ENCODE measurements at places on chromosomes 6 and 20. TPM values are rescaled to one million over a fixed set of nuclear protein-coding genes. Genes with fewer than 3 reads are reported as not detected.

GRCh38 chr6:128311944-128312570 is 208.3 kb downstream of the PTPRK start:
- no peak for DNase-seq

DNA sequence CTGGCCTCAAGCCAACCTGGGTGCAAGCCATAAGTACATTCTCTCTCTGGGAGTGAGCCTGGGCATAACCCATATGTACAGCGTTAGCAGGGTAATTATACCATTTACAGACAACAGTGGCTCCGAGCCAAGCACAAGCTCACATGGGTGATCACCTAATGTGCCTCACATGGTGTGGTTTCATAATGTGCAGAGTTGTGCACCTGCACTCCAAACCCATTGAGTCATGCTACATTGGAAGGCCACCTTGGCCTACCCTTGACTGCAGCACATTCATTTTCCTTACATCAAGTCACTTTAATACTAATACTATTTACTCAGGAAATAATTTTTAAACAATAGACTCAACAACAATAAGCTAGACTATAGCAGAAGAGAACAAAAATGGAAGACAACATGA is 194.5 kb upstream of the PLN start:
- no peak for DNase-seq

DNA sequence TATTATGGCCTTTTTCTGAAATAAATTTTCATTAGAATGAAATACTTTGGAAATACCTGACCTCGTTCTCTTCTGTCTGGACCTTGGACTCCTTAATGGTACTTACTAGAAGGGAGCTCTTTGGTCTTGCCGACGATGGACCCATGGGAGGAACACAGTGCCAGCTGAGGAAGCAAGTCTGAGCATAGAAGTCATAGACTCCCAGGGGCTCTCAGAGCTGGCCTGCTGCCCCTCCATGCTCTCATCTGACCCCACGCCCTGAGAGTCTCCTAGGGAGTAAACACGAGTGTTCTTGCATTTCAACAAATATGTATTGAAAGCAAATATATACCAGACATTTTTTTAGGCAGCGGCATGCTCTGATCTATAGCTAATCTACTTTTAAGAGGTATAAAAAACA is 87.8 kb downstream of the PLEKHG1 start:
- DNase-seq = peak; percentile 84

The SLC44A4 gene
- polyA plus RNA-seq = 0.14 TPM

DNA sequence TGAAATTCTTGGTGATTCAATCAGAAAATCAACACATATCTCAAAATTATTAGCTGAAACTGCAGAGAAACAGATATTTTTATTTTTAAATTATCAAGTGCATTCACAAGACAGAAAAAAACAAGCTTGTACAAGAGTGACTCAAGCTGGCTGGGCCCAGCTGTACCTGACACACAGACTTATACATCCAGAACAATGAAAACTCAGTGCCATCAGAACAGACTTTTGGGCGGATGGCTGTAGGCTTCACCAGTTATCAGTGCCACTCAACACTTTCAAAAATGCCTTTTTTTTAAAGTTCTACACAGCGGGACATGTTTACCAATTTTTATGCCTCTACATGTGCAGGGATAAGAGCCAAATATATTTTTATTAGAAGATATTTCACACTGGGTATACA is 102.8 kb downstream of the MYB start:
- no peak for DNase-seq

DNA sequence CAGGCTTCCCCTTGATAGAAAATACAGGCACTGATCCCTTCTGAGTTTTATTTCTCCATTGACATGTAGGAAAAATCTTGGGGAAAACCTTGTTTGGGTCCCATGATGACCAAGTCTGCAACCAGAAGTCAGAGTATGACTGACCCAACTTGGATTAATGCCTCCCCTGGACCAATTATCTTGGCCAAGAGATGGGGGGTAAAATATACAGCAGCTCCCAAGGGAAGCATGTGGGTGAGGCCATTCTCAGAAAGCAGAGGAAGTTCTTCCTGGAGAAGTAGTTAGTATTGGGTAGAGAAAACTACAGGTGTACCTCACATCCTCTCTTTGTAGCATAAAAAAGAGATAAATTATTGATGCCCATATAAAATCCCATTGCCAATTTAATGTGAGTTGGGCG is 285.2 kb upstream of the PLCB4 start:
- no peak for DNase-seq

The IGF2R gene
- 91.0 TPM for polyA plus RNA-seq

GRCh38 chr20:42442716-42443115 is 747.0 kb downstream of the PTPRT start:
- no peak for DNase-seq

GRCh38 chr20:51340451-51340840 is 202.1 kb downstream of the NFATC2 start:
- DNase-seq = no peak

The KCTD20 gene
- 40.0 TPM for polyA plus RNA-seq

The GABRR2 gene
- polyA plus RNA-seq = 0.87 TPM

GRCh38 chr6:3755637-3756545 is 4.4 kb upstream of the PXDC1 start:
- no peak for DNase-seq

The SLCO4A1 gene
- polyA plus RNA-seq = 38.5 TPM

GRCh38 chr6:147043994-147044477 is 160.2 kb upstream of the STXBP5 start:
- DNase-seq = no peak

DNA sequence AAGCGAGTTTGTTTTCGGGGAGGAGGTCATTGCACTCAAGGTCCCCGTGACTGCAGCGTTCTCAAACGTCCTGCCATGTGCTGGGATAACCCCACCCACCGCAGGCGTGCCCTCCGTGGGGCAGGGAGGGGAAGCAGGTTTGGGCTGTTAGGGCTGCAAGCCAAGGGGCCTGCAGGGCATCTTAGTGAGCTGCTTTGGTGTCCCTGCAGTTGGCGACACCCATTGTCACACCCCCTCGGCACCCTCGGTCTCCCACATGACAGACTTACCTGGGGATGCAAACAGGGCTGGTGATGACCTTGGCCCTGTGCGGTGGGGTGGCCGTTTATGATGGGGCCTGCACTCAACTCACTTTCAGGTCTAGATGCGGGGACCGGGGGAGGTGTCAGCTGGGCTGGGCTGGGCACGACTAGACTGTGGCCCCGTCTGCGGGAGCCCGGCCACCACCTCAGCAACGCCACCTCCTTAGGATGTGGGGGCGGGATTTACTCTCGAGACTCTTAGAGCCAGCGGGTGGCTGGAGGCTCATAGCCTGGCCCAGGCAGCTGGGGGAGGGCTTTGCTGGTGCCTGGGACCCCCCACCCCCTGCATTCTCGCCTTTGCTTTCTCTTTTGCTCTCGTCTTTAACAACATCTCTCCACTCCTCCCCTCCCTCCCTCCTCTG is 6.5 kb upstream of the GATA5 start:
- DNase-seq = no peak

The CCN6 gene
- polyA plus RNA-seq = 0.01 TPM

The SLC32A1 gene
- polyA plus RNA-seq = not detected

GRCh38 chr20:45149062-45149461 is 24.8 kb upstream of the WFDC12 start:
- no peak for DNase-seq

- no peak for DNase-seq
Observed at GRCh38 chr6:5379647-5380242, 118.4 kb downstream of the FARS2 start.

The SLC23A2 gene
- 1.4 TPM for polyA plus RNA-seq

DNA sequence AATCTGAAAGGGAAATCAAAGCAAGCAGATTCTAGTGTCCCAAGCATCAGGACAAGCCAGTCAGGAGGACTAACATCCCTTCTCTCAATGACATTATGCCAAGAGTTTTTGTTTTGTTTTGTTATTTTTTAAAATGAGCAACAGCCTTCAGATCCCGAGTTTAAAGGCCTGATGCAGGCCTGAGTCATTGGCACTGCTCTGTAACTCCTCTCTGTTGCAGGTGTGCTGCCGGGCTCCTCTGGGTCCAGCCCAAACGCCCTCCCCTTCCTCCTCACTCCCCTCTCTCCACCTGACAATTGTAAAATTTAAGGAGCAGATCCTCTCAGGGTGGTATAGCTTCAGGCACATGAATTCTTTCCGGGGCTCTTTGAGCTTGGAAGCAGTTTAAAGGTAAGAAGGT is 502.0 kb downstream of the BMP2 start:
- no peak for DNase-seq

DNA sequence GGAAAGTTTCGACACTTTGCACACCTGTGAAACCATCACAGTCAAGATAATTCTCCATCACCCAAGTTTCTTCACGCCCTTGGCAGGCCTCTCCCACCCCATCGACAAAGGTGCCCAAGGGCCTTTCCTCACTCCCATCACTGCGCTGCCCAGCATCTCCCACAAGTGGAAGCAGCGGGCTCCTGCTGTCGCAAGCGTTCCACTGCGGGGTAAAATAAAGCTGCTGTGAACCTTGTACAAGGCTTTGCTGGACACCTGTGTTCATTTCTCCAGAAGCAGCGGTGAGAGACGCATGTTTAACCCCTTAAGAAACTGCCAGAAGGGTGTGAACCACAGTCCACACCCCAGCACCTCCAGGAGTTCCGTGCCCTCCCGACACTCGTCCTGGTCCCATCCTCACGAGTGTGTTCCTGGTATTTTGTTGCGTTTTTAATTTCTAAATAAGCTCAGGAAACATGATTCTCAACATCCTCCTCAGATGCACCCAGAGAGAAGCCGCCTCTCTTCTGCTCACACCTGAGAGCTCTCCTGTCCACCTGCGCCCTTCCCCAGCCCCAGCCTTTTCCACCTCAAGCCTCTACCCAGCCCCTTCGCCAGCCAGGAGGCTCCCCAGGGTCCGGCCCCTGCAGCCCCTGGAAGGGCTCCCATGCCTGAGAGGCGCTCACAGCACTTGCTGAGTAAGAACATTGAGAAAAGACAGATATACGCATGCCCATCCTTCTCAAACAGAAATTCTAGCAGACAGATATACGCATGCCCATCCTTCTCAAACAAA is 97.5 kb downstream of the TAF4 start:
- DNase-seq = no peak

The MYB gene
- 0.04 TPM for polyA plus RNA-seq

The CYP24A1 gene
- polyA plus RNA-seq = not detected

The ULBP3 gene
- polyA plus RNA-seq = 0.55 TPM

DNA sequence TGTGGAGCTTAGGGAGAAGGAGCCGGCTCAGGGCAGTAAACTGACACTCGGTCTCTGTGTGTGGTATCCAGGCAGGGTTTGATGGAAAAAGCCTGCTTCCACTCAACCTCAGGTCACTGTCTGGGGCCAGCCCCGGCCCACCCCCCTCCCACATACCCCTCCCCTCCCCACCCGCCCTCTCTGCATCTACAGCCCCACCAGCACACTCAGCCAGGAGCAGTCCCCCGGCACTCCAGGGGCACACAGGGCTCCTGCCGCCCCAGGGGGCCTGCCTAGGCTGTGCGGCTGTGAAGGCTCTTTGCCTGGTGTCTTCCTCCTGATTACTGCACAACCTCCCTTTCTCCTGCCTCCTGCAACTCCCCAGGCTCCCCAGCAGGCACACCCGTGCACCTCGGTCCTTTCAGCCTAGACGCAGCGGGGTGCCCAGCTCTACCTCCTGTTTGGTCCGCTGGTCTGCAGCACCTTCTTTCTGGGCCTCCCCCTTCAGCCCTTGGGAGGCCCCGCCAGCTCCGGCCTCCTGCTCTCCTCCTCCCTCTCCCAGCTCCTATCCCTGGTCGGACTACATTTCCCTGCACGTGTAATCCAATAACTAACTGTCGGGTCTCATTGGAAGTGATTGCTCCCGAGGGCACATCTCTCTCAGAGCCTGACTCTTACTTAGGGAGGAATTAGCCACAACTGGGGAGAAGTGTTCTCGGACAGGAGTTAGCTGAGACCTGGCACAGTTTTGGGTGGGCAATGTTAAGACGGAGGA is 1.3 kb upstream of the FOXF2 start:
- no peak for DNase-seq

The LINC00237 gene
- not detected for polyA plus RNA-seq

DNA sequence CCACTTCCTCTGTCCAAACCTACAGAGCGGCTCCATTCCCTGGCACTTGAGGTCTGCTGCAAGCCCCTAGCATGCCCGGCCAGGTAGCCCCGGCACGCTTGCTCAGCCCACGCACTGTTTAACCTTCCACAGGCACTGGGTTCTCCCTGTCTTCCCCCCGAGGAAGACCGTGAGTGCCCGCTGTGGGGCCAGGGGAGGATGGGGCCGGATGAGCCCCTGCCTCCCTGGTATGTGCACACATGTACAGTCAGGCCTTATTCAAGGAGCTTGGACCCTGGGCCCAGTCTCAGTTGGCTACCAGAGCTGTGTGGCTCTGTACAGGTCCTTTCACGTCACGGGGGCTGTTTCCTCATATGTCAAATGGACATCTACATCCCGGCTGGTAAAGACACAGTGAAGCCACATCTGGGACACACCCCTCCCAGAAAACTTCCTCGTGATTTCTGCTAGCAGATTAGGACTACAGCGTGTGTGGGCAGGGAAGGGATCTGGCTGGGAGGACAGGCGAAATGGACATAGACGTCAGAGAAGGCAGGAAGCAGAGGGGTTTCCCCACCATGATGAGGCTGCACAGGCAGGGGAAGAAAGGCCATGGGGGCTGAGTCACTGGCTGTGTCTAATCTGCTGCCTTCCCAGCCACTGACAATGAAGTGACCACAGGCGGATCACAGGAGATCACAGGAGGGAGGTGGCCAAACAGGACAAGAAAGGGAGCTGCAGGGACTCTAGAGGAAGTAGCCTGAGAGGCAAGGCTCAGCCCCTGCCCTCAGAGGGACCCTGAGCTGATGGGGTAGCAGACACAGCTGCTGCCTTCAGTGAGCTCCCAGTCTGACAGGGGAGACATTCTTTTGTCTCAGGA is 62.9 kb downstream of the MRPL14 start:
- DNase-seq = no peak

The EGFL8 gene
- 2.1 TPM for polyA plus RNA-seq

DNA sequence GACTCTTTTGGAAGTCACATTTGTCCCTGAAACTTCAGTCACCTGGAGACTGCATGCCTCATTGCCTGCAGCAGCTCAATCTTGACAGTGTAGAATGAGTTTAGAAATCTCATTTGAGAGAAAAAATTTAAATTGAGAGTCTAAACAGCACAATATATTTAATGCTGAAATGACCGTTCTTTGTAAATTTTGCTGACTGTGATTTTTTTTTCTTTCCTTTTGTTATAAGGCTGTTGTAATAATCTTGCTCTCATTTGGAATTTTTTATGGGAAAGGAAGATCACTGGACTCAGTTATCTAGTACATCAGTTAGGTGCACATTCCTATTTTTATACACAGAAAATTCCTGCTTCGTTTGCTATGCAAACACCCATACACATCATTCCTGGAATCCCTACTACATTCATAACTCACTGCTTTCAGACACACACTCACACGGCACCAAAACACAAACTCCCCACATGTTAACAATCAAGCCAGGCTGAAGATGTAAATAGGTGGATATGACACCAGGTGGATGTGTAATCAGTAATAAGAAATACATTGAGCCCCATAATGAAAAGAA is 43.8 kb downstream of the PTCHD4 start:
- DNase-seq = no peak

DNA sequence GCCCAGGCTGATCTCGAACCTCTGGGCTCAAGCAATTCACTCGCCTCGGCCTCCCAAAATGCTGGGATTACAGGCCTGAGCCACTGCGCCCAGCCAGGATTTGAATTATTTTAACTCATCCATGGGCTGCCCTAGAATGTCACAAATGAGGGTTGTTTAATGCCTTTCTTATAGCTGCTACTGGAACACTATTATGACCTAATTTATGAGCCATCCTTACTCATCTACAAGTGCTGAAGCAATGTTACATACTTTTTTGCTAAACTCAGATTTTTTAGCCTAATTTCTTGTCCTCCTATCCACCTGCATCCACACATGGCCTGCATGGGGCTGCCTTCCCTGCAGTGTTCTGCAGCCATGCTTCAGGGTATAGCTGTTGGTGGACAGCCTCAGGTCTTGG is 59.9 kb downstream of the RTN4IP1 start:
- no peak for DNase-seq

GRCh38 chr20:29472606-29473005 is 1784.9 kb upstream of the DEFB115 start:
- no peak for DNase-seq
